Hematopoietic multipotent progenitor cell treated with erythropoietin and hydrocortisone succinate and interleukin-3 and kit ligand, for 6 days (in vitro differentiated cells): ENCODE measurements at places on chromosomes 12 and 14.

DNA sequence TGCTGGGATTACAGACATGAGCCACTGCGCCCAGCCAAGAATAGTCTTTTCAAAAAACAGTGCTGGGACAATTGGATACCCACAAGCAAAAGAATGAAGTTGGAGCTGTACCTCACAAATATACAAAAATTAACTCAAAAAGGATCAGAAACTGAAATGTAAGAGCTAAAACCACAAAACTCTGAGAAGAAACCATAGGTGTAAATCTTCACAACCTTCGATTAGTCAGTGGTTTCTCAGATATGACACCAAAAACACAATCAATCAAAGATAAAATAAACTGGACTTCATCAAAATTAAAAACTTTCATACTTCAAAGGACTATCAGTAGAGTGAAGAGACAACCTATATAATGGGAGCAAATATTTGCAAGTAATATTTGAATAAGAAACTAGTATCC is 35.3 kb downstream of the SLC25A47 start:
- DNase-seq: no peak

GRCh38 chr12:71269281-71269598 is 111.4 kb upstream of the TSPAN8 start:
- no peak for DNase-seq

- peak; percentile 24 for DNase-seq
Observed at GRCh38 chr14:104100171-104101085, 14.9 kb downstream of the ASPG start.

- DNase-seq: peak; percentile 75
Observed at GRCh38 chr14:56491299-56492285, 88.0 kb upstream of the TMEM260 start.

DNA sequence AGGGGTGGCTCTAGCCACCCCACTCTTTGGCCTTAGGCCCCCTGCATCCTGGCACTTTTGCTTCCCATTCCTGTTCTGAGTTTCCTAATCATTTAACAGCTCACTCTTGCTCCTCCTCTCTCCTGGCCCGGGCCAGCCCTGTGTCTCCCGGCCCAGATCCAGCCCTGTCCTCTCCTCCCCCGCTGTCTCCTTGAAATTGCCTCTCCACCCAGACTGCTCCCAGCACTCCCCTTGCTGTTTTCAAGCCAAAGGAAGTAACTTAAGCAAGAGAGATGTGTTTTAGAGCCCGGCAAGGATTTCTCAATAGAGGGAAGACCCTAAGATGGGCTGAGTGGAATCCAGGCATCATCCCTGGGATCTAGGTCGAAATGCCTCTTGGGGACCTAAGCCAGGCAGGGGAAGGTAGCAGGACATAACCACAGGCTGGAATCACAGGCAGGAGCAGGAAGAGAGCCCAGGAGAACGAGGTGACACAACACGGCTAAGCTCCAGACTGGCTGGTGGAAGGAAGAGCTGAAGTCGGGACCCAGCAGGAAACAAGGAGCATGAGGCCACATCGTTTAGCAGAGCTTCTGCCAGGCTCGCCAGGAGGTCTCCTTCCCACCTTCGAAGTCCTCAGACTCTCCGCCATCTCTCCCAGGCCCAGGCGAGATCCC is 2.0 kb upstream of the LRP1-AS start:
- DNase-seq: no peak

GRCh38 chr14:73977896-73978295 is 27.8 kb downstream of the COQ6 start:
- no peak for DNase-seq
